ENCODE measurements at places on chromosomes 5 and 9.

GRCh38 chr9:38032266-38033110 is 36.5 kb downstream of the SHB start:
- DNase-seq = no peak

DNA sequence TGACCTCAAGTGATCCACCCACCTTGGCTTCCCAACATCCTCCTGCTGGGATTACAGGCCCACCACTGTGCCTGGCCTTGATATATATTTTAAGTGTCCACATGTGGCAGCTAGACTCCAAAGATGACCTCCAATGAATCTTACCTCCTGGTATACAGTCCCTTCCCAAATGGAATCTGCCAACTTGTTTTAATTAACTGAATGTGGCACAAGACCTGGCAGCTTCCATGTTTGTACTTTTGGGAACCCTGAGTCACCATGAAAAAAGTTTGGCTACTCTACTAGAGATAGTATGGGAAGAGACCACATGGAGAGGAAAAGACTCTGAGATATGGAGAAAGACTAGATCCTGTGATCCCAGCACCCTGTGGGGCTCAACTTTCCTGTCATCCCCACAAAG is 42.5 kb downstream of the CCL28 start:
- no peak for DNase-seq

DNA sequence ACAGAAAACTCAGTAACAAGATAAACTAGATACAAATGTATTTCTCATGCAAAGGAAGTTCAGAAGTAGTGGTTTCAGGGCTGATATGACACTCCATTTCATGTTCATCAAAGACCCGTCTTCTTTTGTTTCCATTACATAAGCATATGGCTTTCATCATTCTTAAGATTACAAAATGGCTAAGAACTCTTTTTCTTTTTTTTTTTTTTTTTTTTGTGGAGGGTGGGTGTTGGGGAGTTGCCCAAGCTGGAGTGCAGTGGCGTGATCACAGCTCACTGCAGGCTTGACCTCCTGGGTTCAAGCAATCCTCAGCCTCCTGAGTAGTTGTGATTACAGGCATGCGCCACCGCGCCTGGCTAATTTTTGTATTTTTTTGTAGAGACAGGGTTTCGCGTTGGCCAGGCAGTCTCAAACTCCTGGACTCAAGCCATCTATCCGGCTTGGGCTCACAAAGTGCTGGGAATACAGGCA is 22.0 kb upstream of the PTBP3 start:
- no peak for DNase-seq

DNA sequence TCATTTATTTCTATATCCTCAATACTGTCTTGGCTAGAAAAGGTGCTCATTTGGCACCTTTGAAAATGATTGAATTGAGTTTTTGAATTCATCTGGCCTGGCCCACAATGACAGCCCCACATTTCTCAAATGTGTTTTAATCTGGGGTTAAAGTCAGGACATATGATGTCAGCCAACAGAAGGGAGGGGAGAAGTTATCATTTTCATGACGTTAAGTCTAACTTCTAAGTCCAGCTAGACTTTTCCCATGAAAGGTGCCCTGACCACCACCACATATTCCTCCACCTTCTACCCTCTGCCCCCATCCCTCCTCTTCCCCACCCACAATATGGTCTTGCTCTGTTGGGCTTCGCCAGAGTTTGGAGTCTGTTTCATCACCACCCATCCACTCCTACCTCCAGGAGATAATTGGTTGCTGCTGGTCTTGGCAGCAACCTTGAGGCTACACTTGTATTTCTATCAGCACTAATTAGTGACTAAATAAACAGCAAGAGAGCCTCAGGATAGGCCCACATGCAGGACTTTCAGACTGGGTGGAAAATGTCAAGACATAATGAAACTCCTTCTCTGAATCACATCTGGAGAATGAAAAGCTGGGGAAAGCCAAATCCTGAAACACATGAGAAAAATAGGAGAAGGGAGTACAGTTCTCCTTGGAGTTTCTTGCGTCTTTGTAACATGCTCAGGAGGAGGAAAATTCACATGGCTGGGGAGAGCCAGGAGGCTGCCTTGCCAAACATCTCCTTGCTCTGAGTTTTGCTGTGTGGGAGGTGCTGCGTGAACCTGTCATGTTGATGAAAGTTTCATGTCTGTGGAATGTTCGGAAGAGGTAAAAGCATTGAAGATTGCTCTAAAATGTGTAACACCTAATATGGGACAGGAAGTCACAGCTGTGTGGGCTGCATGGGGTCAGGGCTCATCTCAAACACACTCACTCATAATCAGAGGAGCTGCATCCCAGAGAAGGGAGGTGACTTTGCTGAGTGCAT is 544.7 kb upstream of the KLF4 start:
- DNase-seq = no peak

DNA sequence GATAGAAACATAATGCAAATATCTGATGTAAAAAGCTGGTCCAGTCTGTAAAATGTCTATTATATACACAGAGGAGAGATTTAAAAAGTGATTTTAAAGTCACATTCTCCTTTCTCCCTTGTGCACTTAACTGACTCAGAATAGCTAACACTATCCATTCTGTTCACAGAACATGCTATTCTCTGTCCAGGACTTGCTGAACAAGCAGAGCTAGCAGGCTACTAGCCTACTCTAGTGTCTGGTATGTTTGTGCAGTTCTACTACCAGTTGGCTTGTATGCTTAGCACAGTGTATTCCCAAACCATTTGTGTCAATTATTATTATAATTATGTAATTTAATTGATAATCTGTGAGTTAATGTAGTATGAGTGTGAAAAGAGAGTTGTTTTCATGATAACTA is 161.7 kb upstream of the NUDT12 start:
- no peak for DNase-seq

DNA sequence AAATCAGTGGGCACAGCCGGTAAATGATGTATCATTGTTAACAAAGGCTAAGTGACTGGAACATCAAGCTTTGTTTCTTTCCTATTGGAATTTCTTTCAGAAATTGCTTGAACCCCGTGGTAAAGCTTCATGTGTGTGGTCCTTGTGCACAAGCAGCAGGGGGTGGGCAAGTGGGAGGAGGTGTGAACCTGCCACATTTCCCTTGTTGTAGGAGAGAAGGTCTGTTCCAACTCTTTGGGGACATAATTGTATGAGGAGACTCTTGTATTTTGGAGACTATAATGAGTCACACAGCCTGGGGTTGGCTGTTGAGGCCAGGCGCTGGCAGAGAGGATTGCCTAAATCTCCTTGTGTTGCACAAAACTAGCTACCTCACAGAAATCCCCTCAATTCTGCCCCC is 620.5 kb downstream of the IRX1 start:
- DNase-seq = no peak

DNA sequence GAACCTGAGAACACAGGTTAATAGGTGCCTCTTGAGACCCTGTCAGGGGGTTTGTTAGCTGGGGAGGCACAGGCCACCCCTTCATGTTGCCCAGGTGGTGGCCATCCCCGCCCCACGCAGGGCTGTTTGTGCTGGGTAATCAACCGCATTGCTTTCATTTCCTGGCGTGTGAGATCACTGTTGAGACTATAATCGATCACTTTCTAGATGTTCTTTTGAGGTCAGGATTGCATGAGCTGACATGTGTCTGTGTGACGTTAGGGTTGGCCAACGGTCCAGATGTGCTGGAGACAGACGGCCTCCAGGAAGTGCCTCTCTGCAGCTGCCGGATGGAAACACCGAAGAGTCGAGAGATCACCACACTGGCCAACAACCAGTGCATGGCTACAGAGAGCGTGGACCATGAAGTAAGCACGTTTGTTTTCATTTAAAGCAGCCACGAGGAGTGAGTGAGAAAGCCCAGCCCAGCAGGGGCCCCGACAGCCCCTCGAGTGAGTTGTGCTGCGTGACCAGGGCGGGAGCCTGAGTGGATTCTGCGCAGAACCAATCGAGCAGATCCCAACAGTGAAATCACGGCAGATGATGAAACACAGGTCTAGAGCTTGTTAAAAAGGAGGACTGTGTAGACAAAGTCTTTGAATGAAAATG is 115.0 kb upstream of the CACNA1B start:
- no peak for DNase-seq

GRCh38 chr5:152542741-152543140 is 137.7 kb upstream of the NMUR2 start:
- DNase-seq = no peak

DNA sequence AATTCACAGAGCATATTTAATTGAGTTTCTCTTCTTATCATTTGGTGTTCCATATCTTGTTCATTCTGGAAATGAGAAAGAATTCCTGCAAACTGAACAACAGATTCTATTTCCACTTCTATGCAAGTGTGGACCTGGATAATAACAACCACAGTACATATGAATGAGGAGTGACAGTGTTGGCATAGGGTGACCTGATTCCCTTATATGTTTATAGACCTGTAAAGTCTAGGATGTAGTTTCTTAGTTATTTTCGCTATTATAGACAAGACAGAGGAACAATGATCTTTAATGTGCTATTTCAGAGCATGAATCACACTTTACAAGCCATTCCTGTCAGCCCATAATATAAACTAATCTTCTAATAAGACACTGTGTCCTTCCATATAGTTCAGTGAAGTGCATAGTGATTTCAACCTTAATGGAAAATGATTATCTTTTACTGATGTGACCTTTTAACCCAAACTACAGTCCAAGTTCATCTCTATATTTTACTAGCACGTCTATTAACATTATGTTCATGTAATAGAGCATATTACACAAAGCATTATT is 88.2 kb upstream of the FAM174A start:
- DNase-seq = no peak

DNA sequence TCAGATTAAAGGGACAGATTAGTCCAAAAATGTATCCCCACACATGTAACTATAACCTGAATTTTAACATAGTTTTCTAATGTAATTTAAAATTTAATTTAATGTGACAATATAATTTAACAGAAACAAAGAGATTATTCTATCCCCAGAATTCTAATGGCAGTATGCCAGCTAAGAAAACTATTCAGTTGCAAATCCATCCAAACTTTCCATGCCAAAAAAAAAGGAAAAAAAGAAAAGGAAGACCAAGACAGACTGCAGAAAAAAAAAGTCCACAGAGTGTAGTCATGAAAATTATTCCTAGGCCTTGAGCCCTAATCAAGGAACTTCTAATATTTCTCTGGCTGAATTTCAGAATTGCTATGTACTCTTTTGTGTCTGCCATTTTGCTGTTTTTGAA is 217.6 kb downstream of the CDH18 start:
- no peak for DNase-seq

GRCh38 chr9:95506678-95507463 is 9.9 kb downstream of the PTCH1 start:
- DNase-seq = no peak

DNA sequence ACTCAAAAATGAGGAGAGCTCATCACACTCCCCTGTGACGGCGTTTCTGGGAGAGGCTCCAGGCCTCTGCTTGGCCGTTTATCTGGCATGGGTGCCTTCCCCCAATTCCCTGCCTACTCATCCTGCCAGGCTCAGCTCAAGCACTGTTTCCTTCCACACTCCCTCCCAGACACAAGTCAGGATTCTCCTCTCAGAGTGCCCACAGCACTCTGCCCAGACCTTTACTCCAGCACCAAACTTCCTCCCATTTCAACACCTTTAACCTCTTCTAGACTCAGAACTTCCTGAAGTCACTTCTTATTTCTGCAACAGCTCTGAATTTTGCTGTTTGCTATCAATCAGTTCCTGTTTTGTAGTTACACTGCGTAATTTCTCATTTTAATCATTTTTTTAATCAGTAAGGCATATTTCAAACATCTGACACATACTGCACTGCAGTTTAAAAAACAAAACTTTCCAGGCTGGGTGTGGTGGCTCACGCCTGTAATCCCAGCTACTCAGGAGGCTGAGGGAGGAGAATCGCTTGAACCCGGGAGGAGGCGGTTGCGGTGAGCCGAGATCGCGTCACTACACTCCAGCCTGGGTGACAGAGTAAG is 16.0 kb downstream of the TRMO start:
- DNase-seq = no peak

- no peak for DNase-seq
Observed at GRCh38 chr5:149682532-149683075, 47.5 kb upstream of the PPARGC1B start.

DNA sequence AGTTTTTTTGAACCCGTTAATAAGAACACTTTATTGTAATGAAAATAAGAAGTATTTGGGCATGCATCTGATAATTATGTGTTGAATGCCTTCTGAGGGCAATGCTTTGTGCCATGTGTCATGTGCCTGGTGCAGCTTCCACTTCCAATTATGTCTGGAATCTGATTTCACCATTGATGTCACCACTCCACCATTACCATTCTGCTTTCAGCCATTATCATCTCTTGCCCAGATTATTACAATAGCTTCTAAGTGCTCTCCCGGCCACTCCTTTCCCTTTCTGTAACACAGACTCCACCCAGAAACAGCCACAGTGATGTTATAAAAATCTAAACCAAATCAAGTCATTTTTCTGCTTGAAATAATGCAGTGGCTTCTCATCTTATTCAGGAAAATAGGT is 171.7 kb downstream of the C9orf152 start:
- no peak for DNase-seq

DNA sequence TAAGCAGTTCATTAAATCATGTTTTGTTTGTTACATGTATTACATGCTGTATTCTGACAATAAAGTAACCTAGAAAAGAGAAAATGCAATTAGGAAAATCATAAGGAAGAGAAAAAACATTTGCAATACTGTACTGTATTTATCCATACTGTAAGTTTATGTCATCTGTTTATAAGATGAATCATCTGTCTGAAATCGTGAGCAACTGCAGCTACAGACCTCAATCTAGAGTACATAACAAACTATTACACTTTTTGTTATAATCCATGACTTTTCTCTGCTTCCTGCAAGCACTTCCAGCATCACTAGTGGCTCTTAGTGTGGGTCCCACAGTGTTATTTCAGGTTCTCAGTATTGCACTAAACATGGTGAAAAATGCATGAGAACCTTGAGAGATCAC is 144.4 kb upstream of the NR4A3 start:
- DNase-seq = no peak

DNA sequence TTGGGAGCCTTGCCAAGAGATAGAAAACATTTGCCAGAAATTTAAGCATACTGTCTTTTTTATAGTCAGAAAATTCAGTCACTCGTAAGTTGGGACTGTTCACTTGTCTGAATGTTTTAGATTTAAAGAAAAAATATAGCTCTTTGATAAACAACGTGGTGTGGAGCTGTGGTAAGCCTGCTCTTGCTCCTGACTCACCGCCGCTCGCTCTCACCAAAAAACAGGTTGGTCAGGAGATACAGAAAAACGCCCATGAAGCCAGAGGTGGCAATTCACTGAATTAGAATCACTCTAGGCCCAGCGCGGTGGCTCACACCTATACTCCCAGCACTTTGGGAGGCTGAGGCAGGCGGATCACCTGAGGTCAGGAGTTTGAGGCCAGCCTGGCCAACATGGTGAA is 6.2 kb downstream of the LNPEP start:
- DNase-seq = no peak

GRCh38 chr9:69181908-69182353 is 7.9 kb downstream of the TJP2 start:
- DNase-seq = no peak

DNA sequence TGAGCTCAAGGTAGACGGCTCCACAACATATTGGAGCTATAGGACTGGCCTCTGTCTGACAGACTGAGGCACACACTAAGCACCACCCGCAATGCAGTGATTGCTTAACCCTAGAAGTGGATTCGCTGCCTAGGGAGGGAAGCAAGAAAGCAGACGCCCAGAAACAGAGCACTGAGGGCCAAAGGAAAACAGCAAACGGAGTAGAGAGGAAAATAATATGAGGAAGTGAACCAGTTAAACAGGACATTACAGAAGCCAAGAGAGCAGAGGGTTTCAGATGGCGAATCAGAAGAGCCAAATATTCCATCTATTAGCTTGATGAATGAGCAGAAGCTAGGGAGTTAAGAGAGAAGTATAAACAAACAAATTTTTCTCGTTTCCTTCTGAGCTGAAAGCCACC is 139.2 kb upstream of the LHFPL2 start:
- DNase-seq = no peak

GRCh38 chr5:127810017-127810416 is 106.8 kb downstream of the CCDC192 start:
- DNase-seq = no peak

All from stimulated activated CD4-positive, alpha-beta T cell treated with anti-CD3 and anti-CD28 coated beads, Interleukin-4, amount 100 ng/mL, for 48 hours (primary cell).